Activated CD4-positive, alpha-beta T cell treated with anti-CD3 and anti-CD28 coated beads for 36 hours (primary cell): ENCODE measurements at places on chromosomes 1 and 21.
A peak's percentile ranks its signal among the peaks of the same experiment; 100 is the strongest.

- no peak for DNase-seq
These were observed 344.0 kb upstream of the USP24 start for GRCh38 chr1:55559161-55559611.

DNA sequence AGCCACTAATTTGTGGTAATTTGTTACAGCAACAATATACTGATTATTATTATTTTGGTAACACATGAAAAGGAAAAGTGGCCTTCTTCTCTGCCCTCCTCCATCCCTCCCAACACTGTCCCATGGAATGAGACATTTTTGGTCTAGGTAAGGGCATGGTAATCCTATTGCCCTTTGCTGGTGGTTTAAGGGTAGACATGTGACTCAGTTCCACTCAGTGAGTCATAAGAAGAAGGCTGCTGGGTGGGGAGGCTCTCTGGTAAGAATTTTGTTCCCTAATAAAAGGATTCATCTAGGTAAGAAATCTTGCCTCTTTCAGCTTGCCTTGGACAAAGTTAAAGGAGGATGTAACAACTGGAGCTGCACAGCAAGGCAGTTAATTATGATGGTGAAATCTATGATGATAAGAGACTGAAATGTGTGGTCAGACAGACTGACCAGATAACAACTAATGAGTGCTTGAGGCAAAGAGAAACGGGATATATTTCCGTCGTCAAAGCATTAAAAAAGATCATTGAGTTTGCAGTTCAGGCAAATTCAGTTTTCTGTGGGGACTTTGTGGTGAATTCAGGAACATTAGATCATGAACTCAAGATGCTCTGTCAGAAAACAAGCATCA is 232.0 kb upstream of the KCNK2 start:
- no peak for DNase-seq

DNA sequence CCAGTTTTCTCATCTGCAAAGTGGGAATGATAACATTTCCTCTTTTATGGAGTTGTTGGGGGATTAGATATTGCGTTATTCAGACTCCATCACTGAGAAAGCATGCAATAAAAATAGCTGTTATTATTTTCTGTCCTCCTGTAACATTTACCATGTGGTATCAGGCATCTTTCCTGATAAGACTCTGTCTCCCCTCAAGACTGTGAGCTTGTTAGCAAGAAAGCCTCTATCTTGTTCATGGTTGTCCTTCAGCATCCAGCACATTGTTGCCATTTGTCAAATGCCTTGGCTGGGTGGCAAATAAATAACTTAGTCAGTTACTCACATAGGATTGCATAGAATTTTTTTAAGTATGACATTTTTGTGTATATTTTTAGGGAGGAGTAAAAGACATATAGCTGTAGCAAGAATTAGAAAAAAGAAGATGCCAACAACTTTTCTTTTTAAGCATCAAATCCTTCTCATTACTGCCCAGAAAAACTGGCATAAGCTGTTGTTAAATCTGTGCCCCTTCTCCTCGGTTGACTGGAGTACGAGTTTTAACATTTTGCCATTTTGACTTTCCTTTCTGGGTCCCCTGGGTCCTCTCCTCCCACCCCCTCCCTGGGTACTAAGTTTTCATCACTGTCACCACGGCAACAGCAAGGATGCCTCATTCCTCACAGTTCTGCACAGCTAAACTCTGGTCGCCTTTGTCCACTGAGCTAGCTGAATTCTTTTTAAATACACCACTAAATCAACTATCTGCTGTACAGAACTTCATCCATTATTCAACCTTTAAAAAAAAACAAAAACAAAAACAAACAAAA is 1.0 kb upstream of the JAM2 start:
- no peak for DNase-seq

- DNase-seq: no peak
These were observed 119.8 kb upstream of the SPAG17 start for GRCh38 chr1:118304722-118305359.

DNA sequence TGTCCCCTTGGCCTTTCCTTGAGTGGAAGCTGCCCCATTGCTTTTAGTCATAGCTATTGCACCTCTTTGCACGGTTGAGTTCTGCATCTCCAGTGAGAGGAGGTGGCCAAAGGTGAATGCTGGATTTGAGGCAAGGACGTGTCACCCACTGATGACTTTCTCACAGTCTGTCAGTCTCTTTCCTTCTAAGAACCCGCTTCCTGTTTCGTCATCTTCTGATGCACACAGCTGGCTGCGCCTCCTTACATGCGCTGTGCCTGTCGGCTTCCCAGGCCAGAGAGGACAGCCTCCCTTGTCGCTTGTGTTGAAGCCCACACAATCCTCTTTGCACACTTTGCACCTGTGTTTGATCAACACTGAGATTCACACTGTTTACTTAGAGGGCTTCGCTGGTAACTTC is 41.8 kb upstream of the PWP2 start:
- peak; percentile 88 for DNase-seq

- DNase-seq: no peak
These were observed 187.4 kb upstream of the BRINP3 start for GRCh38 chr1:190665045-190665444.

- no peak for DNase-seq
These were observed 36.9 kb downstream of the NSL1 start for GRCh38 chr1:212754680-212755079.

GRCh38 chr1:22709227-22709626 is 1.4 kb upstream of the EPHB2 start:
- no peak for DNase-seq

DNA sequence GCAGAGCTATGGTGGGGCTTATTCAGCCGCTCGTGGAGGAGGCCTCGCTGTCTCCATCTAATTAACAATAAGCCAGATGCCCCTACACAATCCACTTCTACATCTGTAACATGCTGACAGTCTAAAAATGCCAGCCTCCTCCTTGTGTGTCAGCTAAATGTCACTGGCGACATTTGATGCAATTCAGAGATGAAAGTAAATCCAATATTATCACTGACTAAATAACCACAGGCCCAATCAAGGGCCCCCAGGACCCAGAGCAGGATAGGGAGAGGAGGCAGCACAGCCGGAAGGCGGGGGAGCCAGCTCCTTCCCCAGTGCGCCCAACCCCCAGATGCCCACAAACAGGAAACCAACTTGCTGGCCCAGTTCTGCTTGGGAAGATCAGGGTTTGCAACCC is 76.6 kb downstream of the DMRTA2 start:
- DNase-seq: no peak

GRCh38 chr1:226061841-226062557 is 517 bp upstream of the H3-3A start:
- DNase-seq: peak; percentile 59

DNA sequence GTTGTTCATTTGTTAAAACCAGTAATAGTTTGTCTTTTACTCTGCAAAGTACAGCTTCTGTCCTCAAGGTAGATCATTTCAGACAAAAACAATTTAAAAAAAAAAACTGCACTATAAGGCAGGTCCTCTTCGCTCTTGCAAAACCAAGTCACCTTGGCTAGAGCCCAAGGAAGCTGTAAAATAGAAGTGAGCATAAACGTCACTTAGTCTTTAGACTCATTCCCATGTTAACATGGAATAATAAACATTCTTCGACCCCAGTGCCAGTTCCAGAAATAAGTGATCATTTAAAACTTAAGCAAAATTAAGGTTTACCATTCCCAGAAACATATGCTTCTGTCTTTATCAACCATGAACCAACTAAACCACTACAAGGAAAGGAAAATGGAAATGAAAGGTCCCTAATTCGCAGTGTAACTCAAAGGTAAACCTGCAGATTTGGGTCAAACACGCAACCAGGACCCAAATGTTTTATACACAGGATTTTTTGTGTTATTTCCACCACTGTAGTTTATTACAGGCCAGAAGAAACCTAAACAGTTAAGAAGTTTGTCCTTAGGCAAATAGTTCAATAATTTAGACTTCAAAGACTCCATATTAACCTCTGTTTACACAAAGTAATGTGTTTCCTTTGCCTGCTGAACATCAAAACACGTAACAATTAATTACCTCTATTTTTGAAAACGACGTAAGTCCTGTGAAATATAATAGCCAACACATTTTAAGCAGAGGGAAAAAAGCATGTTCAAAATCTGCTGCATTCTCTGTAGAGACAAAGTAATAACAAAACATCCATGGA is 54.6 kb downstream of the TGFBR3 start:
- DNase-seq: no peak

DNA sequence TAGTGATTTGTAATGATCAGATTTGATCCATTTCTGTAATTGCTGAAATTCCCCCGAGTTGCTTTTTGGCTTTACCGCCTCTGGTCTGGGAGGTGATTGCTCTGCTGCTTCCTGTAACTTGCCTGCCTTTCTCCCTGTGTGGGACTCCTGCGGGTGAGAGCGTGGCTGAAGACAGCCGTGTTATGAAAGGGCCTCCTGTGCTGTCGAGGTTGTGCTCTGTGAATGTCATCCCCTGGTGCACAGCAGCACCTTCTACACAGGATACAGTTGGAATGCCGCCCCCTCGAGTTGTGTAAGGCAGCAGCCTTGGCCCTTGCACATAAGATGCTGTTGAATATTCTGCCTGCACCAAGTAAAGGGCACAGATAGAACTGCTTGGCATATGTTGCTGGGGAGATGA is 5.9 kb downstream of the SOD1 start:
- DNase-seq: peak; percentile 71

GRCh38 chr1:2405588-2406295 is 6.6 kb downstream of the PEX10 start:
- DNase-seq: no peak

DNA sequence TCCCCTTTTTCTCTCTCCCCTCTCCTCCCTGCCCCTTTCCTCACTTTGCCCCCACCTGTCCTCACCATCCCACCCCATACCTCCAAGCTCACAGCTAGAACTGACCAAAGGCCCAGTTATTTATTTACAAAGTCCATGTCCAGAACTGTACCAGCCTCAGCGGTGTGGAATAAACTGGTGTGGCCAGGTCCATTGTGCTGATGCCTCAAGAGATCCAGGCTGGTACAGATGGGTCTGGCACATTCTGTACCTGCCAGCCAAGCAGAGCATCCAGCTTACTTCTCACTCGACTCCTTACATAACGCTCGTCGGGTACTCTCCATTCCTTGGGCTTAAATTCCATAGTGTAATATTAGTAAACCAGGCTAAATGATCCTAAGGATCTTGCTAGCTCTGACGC is 11.8 kb downstream of the PDZK1IP1 start:
- no peak for DNase-seq

DNA sequence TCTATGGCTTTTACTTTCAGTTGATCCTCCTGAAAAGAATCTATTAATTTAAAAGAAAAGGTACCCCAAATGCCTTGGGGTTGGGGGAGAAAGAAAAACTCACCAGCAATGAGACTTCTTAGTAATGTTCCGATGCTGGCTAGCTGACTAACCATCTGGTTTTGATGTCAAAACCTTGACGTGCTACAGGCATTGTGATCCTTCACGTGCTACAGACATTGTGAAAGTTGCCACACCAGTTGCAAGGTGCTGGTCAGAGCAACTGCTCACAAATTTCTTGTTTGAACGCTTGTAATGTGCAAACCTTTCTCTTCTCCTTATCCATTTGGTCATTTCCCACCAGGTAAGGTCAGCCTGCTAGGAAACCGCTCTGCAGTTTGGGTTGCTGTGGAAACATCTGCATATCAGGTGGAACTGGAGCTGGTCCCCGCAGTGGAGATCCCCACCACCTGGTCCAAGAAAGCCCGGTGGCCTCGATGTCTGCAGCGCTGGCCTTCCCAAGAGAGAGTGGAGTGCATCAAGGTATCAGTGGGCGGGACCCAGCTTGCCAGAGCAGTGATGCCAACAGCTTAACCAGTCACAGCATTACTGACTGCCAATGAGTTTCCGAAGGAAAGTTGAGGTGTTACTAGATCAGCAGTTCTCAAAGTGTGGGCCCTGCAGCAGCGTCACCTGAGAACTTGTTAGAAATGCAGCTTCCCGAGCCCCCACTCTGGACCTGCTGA is 16.1 kb downstream of the MAB21L3 start:
- DNase-seq: peak; percentile 37

- DNase-seq: no peak
These were observed 8.6 kb upstream of the COL6A2 start for GRCh38 chr21:46089285-46089684.
